Anterior cingulate cortex (tissue), 58 donors: ENCODE measurements at places on chromosomes 7 and 10.

GRCh38 chr10:113427811-113428558 lies 124.9 kb upstream of the HABP2 start:
- no peak for DNase-seq

DNA sequence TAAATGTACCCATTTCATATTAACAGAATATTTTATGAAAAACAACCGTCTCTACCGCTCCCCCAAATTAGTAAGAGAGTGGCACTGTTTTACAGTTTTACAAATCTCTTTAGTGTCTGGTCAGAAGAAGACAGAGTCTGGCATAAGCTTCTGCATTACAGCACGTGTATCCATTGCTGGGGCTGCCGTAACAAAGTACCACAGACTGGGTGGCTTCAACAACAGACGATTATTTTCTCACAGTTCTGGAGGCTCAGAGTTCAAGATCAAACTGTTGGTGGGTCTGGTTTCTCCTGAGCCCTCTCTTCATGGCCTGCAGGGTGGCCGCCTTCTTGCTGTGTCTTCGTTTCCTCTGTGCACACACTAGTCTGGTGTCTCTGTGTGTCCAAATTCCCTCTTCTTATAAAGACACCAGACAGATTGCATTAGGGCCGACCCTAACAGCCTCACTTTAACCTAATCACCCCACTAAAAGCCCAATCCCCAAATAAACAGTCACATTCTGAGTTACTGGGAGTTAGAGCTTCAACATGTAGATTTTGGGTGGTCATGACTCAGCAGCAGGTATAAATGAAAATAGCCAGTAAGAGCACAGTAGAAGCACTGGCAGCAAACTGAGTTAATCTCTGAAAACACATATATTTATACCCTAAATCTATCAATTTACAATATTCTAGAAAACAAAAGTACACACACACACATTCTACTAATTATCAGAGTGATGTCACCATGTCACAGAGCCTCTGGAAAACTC lies 4.0 kb upstream of the SPOCK2 start:
- DNase-seq, result no peak

DNA sequence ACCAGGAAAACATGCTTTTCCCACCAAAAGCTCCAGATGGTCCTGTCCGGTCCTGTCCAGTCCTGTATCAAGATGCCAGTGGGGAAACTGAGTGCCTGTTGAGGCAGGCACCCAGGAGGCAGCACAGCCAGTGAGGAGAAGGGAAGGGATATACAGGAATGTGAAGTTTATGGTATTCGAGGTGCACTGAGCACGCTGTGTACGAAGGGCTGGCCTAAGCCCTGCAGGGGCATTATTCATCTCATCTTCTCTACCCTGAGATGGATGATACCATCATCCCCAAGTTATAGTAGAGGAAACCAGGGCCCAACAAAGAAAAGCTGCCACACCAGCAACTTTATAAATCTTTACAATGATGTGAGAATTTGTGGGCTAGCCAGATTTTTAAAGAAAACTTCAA lies 23.4 kb upstream of the FXYD4 start:
- DNase-seq, result no peak

DNA sequence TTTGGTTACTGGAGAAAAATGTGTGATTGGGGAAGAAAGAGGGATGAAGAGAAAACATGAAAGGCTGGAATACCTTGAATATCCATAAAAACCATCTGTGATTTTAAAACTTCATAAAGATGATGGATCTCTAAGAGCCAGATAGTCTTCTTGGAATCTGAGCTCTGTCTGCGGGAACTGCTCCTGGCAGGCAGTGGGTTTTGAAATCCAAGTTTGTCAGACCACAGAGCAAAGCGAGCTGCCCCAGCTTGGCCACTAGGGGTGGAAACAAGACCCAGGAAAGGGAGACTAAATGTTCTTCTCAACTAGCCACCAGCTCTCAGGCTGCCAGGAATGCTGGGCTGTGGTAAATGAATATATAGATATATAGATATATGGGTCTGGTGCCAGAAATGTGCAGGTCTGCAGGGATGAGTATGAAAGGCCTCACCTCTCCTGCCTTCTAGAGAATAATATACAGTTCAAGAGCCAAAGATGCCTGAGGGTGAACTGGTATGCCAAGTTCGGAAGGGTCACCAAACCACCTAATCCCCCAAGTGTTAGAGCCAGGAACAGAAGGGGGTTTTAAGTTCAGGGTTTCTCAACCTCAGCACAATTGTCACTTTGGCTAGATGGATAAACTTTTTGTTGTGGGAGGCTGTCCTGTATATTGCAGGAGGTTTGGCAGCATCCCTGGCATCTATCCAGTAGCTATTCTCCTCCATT lies 208.8 kb downstream of the KCNMA1 start:
- DNase-seq, result no peak

GRCh38 chr10:88525371-88526069 lies 57.6 kb downstream of the RNLS start:
- no peak for DNase-seq

GRCh38 chr7:69445541-69445940 lies 152.7 kb upstream of the AUTS2 start:
- DNase-seq, result no peak

- no peak for DNase-seq
Observed at GRCh38 chr10:93481637-93482144, 443 bp downstream of the MYOF start.

- DNase-seq, result no peak
Observed at GRCh38 chr10:62308101-62308500, 39.5 kb upstream of the RTKN2 start.

- DNase-seq, result no peak
Observed at GRCh38 chr10:126042906-126043305, 146.5 kb downstream of the FANK1 start.

- DNase-seq, result no peak
Observed at GRCh38 chr7:75992083-75992755, 2.2 kb downstream of the TMEM120A start.

GRCh38 chr10:87608756-87609155 lies 50.9 kb upstream of the PAPSS2 start:
- no peak for DNase-seq

DNA sequence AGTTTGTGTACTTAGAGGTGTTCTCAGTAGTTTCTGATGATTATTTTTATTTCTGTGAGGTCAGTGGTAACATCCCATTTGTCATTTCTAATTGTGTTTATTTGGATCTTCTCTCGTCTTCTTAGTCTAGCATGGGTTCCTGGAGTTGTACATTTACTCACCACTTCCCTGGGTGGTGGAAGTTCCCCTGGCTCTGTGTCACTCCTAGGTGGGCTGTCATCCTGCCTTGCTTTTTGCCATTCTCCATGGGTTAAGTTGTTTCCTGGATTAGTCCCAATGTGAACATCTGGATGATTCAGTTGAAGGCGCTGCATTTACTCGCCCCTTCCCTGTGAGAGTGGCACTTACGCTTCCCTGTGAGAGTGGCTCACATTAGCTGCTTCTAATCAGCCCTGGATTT lies 48.2 kb downstream of the GSAP start:
- no peak for DNase-seq
